ENCODE measurements at places on chromosomes 1 and 21. TPM values are rescaled to one million over a fixed set of nuclear protein-coding genes. Genes with fewer than 3 reads are reported as not detected.

The PLEKHN1 gene
- 0.88 TPM for total RNA-seq

GRCh38 chr1:244496186-244496585 lies 35.1 kb downstream of the CATSPERE start:
- H3K27ac ChIP-seq, result no peak overlapping the region
- no peaks in the 10 kb centered on the region for H3K27me3 ChIP-seq
- no peak overlapping the region for H3K4me3 ChIP-seq
- H3K36me3 ChIP-seq, result no peaks in the 10 kb centered on the region
- H3K4me1 ChIP-seq, result no peaks in the 10 kb centered on the region

The S100A14 gene
- 0.36 TPM for total RNA-seq

GRCh38 chr1:17196496-17197185 lies 8.3 kb upstream of the PADI1 start:
- H3K4me1 ChIP-seq, result peaks cover 9% of the 10 kb centered on the region
- no peak overlapping the region for H3K4me3 ChIP-seq
- DNase-seq, result no peak
- no peaks in the 10 kb centered on the region for H3K27me3 ChIP-seq
- H3K36me3 ChIP-seq, result no peaks in the 10 kb centered on the region

DNA sequence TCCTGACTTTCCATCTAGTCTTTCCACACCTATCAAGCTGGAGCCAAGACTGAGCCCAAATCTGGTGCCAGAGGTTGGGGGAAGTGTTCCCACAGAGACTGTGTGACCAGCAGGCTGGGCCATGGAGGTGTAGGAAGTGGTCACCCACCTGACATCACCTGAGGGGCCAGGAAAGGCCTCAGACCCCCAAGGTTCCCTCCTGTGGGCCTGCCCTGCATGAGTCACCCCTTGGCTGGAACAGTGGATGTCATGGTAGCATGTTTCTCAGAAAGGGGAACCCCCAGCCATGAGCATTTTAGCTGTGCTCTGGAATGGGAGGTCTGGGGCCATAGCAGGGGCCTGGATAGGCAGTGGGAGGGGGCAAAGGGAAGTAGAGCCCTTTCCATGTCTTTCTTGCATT lies 5.7 kb upstream of the TNFRSF8 start:
- H3K27me3 ChIP-seq, result peaks cover 14% of the 10 kb centered on the region
- no peaks in the 10 kb centered on the region for H3K36me3 ChIP-seq
- no peak overlapping the region for H3K4me3 ChIP-seq
- DNase-seq, result peak; percentile 87

GRCh38 chr1:51541313-51542050 lies 22.4 kb upstream of the EPS15 start:
- H3K27ac ChIP-seq, result no peak overlapping the region
- no peak for DNase-seq
- H3K4me1 ChIP-seq, result peaks cover 10% of the 10 kb centered on the region
- no peaks in the 10 kb centered on the region for H3K36me3 ChIP-seq
- no peak overlapping the region for H3K4me3 ChIP-seq
- H3K27me3 ChIP-seq, result no peaks in the 10 kb centered on the region

GRCh38 chr1:232589812-232590743 lies 39.9 kb downstream of the SIPA1L2 start:
- H3K4me1 ChIP-seq, result no peaks in the 10 kb centered on the region
- no peaks in the 10 kb centered on the region for H3K27me3 ChIP-seq
- no peak for DNase-seq

DNA sequence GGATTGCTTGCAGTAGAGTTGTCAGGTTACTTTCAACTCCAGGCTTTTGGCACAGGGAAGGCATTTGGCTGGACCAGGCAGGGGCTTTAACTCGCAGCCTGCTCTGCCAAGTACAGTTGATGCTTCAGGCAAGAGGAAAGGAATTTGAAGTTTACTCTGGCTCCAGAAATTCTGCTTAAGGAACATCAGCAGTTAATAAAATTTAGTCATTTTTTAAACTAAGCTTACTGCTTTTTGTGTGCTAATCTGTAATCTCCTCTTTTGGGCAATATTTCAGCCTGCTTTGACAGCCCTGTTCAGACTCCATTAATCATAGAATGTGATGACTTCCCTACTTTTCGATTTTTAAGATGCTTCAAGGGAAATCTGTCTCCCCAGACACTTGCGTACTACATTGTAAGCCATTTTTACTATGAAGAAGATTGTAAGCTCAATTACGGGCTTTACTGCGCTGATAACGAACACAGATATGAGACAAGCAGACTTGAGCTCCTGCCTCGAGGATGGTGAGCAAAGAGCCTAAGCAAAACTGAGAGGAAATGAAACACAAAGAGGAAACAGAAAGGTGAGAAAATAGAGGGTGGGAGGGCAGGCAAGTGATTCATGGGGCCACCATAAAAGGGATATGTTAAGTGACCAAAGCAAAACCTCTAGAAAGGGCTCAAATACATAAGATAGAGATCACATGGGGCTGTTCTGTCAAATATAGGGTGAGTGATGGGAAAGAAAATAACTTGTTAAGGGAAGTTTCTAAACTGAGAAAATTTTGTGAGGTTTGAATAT lies 76.6 kb upstream of the VAV3 start:
- H3K27ac ChIP-seq, result no peak overlapping the region
- H3K4me1 ChIP-seq, result no peaks in the 10 kb centered on the region

DNA sequence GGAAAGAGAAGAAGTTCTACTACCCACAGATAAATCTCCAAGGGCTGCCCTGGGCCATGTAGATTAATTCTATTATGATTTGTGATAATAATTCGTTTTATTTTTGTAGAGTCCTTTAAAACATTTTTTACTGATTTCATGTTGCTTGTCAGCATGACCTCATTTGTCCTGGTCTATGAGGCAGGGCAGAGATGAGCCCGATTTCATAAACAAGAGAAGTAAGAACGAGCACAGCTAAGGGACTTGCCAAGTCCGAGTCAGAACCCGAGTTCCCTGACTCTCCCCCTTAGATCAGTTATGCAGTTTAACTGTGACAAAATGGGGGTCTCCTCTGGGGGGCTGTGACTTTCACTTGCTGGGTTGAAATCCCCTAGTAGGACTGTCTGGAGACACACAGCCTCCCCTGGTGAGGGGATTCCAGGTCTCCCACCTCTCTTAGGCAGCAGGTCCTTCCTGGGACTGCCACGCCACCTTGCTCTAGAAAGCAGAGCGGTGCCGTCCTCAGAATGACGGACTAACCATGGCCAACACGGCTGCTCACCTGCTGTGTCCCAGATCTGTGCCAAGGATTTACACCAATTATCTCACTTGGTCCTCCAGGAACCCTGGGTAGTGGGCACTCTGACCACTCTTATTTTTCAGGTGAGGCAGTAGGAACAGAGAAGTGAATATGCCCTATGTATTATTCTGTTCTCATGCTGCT lies 31.0 kb upstream of the SOX13 start:
- no peak for DNase-seq
- H3K27me3 ChIP-seq, result no peaks in the 10 kb centered on the region
- no peaks in the 10 kb centered on the region for H3K36me3 ChIP-seq
- H3K4me1 ChIP-seq, result peaks cover 16% of the 10 kb centered on the region
- peak overlapping the region; percentile 57 for H3K4me3 ChIP-seq

The UBE2U gene
- not detected for total RNA-seq

GRCh38 chr1:53984726-53985125 lies 33.3 kb downstream of the LDLRAD1 start:
- no peaks in the 10 kb centered on the region for H3K27me3 ChIP-seq
- peaks cover 8% of the 10 kb centered on the region for H3K4me1 ChIP-seq
- no peaks in the 10 kb centered on the region for H3K36me3 ChIP-seq
- no peak overlapping the region for H3K4me3 ChIP-seq
- no peak overlapping the region for H3K27ac ChIP-seq

The SLC45A3 gene
- total RNA-seq, result 1.1 TPM

All from osteoblast (primary cell).